ENCODE measurements at places on chromosomes 7 and 10.
A peak's percentile ranks its signal among the peaks of the same experiment; 100 is the strongest.

- no peak for DNase-seq
Observed at GRCh38 chr10:103951183-103951582, 15.8 kb upstream of the SLK start.

GRCh38 chr7:70738151-70738885, 393.6 kb upstream of the GALNT17 start:
- no peak for DNase-seq

DNA sequence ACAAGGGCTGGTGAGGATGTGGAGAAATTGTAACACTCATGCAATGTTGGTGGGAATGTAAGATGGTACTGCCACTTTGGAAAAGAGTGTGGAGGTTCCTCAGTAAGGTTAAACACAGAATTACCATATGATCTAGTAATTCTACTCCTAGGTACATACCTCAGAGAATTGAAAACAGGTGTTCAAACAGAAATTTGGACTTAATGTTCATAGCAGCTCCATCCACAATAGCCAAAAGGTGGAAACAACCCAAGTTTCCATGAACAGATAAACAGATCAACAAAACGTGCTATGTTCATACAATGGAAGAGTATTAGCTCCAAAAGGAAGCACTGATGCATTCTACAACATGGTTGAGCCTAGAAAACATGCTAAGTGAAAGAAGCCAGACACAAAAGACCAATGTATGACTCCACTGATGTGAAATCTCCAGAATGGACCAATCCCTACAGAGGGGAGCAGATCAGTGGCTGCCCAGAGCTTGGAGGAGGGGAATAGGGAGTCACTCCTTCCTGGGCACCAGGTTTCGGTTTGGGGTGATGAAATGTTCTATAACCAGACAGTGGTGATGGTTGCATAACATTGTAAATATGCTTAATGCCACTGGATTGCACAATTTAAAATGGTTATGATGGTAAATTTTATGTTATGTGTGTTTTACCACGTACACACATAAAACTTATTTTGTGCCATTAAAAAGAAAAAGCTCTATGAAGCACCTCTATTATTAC, 5.7 kb upstream of the WDR86 start:
- no peak for DNase-seq

GRCh38 chr7:2037301-2037807, 195.4 kb downstream of the MAD1L1 start:
- DNase-seq: peak; percentile 5

- no peak for DNase-seq
Observed at GRCh38 chr7:74059681-74060588, 23.7 kb upstream of the LIMK1 start.

DNA sequence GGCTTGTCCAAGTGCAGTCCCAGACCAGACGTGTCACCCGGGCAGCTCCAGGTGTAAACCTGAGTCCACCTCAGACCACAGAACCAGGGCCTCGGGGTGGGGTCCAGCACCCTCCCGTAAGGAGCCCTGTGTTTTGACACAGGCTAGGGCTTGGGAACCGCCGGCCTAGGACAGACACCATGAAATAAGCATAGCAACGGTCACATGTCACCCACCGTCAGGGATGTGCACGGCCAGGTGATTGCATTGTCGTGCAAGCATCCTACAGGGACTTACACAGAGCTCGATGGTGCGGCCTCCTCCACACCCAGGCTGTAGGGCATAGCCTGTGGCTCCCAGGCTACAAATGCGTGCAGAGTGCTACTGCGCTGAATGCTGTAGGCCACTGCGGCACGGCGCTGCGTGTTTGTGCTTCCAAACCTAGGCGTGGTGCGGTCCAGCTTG, 10.6 kb downstream of the ZFAND2A start:
- no peak for DNase-seq

DNA sequence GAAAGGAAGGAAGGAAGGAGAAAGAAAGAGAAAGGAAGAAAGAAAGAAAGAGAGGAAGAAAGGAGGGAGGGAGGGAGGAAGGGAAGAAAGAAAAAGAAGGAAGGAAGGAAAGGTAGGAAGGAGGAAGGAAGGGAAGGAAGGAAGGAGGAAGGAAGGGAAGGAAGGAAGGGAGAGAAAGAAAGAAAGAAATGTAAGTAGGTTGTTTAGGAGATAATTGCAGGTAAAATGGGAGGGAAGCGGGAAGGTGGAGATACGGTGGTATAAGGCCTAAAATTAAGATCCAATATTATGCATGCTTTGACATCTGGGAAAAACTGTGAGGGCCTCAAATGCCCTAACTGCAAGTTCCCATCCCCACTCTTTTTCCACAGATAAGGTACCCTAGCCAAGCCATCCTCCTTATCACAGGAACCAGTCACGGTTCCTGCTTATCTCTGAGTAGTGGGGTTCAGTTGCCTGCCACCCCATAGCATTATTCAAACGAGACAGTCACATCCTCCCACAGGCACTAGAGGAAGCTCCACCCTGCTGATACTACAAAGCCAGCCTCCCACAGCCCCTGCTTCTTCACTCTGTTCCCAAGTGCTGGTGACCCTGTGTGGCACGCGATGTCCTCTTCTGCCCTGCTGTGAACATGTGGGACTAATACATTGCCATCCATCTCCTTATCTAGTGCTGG, 28.7 kb downstream of the ST8SIA6 start:
- no peak for DNase-seq

GRCh38 chr10:122246830-122247520, 24.1 kb upstream of the BTBD16 start:
- no peak for DNase-seq

- DNase-seq: no peak
Observed at GRCh38 chr10:72008096-72008981, 44.1 kb downstream of the CHST3 start.

GRCh38 chr7:92992483-92992882, 125.3 kb downstream of the SAMD9 start:
- no peak for DNase-seq

DNA sequence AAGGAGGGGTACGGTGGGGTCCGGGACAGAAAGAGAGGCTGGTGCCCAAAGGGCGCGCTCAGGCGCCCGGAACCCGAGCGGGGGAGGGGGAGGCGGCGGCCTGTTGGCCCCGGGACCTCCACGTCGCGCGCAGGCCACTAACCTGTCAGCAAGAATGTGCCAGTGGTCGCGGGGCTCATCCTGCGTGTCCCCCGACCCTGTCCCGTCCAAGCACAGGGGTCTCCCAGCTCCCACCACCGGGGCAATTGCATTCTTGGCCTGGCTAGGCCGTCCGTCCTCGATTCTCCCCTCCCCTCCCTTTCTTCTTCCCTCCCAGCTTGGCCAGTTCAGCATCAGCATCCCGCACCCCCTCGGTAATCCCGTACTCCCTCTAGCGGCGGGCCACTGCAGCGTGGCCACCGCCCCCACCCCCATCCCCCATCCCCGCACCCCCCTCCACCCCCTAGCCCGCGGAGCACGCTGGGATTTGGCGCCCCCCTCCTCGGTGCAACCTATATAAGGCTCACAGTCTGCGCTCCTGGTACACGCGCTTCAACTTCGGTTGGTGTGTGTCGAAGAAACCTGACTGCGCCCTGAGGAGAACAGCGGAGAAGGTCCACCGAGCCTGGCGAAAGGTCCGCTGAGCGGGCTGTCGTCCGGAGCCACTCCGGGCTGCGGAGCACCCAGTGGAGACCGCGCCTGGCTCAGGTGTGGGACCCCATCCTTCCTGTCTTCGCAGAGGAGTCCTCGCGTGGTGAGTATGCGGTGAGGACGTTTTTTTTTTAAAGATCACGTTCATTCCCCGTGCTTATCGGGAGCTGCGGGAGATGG, at the start of gene SGCE:
TSS of gene SGCE (minus strand) at position 286 of the 810 bp plus-strand sequence. CDS start at position 251, 35 bp downstream.
- DNase-seq: peak; percentile 55

- DNase-seq: no peak
Observed at GRCh38 chr10:125850766-125851731, 27.7 kb downstream of the BCCIP start.

DNA sequence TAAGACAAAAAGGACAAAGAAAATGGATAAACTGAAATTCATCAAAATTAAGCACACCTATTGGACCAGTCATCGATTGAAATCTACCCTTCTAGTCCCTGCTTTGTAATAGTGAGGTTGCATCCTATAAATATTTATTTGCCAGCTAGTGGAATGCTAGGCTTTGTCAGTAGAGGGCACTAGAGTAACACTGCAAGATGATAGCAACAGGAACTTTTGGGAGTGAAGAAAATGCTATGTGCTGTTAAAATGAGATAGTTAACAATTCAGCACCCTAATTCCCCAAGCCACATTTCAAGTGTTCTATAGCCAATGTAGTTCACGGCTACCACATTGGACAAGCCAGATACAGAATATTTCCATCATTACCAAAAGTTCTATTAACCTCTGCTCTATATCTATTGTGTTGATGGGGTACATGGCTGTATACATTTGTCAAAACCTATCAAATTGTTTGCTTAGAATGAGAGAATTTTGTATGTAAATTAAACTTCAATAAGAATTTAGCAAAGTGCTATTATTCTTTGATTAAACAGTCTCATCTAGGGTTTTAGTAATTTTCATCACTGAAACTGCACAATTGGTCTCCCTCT, 69.8 kb downstream of the LSMEM1 start:
- DNase-seq: peak; percentile 29

GRCh38 chr10:132061465-132061864, 4.3 kb upstream of the JAKMIP3 start:
- DNase-seq: no peak

GRCh38 chr10:20672741-20673140, 224.4 kb downstream of the NEBL start:
- DNase-seq: no peak

DNA sequence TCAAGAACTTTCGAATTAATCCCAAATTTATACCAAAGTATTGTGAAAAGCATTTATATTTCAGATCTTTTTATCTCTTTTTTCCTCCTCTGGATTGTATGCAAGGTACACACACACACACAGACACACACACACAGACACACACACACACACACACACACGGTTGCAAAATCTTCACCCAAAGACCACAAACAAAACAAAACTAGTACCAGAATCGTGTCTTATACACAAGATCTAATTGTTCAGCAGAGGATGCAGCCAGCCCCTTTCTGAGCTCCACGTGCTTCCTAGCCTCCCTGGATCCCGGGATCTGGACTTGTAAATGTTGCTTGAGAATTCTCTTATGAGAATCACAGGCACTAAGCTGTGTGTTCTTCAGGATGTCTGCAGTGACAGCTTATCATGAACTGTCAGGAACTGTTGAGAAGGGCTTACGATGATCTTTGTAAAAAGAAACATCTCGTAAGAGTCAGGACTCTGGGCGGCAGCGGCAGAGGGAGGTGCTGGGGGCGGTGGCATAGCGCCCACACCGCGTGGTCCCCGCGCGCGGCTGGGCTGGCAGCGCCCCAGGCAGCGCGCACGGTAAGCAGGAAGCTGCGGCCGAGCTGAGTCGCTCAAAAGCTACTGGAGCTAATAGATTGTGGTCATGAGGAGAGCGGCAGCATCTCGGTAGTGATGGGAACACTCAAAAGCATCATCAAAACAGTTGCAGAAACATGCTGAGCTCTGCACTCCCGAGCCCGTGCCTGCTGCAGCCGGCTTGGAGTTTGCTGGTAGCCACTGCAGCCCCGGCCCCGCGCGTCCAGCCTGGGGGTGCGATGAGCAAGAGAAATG, 277.6 kb downstream of the GATA3 start:
- peak; percentile 8 for DNase-seq

- no peak for DNase-seq
Observed at GRCh38 chr7:157004521-157005455, 5.7 kb downstream of the MNX1 start.

DNA sequence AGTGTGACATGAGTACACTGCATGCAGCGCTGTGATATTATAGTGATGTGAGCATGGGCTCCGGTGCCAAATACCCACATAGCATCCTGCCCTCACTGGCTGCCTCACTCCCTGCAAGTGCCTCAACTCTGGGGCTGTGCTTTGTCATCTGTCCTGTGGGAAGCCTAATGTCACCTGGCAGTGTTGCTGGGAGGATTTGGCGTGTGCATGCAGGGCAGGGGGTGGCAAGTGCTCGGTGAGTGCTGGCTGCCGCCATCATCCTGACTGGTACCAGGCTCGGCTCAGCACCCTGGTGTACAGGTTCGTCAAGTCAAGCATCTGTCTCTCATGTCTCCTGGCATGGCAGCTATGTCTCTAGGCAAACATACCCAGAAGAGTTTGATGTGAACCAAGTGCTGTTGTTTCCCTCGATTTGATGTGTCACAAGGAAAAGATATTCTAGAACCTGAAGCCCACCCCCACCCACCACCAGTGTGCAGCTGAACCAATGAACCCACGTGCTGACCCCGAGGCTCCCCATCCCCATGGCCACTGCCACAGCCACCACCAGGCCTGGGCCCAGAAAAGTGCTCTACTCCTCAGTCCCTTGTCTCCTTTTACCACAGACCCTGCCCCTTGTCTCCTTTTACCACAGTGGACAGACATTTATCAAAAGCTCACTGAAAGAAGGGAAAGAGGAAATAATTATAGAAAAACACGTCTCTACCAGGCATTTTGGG, 135.8 kb downstream of the MAPK8 start:
- DNase-seq: no peak

GRCh38 chr10:76115471-76116155, 684.2 kb downstream of the LRMDA start:
- no peak for DNase-seq

DNA sequence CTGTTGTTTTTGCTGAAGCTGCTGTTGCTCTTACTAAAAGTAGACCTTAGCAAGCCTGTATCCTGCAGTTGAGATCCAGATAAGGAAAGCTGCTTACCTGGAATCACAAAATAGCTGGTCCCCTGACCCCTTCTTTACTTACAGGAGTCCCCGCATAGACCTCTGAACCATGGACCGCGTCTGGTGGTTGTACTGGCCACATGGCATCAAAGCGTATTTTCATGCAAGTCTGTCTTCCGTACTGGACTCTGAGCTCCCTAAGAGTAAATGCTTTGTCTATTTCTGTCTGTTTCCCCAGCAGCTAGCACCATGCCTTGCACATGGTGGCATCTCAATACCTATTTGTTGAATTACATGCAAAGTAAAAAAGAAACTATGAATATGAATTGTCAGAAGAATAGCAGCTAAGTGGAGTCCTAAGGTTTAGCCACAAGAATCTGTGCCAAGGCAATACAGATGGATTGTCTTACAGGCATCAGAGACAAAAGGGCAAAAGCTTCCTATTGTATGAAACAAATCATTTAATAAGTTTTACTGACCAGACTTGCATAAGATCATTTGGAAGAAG, 159.2 kb downstream of the PAXIP1 start:
- DNase-seq: no peak

DNA sequence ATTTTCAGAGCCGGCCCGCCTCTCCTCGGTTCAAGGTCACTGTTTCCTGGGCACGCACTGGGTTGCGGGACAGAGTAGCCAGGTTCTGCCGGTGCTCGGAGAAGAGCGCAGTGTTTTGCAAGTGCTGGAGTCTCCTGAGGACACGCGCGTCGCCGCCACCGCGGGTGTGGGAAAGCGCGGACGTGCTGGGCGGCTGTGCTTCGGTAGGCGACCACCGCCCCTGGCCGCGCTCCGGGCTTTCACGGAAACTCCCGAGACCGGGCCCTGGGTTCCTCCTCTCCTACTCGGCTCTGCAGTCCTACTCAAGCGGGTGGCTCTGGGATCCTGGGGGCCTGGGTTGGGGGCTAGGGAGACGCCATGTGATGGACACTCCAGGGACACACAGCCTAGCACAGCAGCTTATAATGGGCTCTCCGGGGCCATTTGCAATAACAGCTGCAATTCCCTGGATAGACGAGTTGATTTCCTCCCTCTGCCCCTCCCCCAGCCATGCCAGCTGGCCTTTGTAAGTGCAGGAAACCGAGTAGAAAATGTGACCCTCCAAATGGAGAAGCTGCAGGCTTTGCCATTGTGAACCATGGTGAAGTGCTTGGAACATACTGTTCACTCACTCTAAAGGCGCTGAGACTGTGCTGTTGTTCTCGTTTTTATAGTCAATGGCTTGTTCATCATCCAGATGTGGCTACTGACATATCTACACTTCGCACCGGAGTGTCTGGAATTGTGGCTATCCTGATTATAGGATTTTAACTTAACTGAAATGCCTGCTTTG, 2.1 kb downstream of the FRAT1 start:
- DNase-seq: no peak
